ENCODE measurements at places on chromosomes 2 and 18.

GRCh38 chr2:85659324-85659981, 8.5 kb downstream of the SFTPB start:
- no peak for DNase-seq

DNA sequence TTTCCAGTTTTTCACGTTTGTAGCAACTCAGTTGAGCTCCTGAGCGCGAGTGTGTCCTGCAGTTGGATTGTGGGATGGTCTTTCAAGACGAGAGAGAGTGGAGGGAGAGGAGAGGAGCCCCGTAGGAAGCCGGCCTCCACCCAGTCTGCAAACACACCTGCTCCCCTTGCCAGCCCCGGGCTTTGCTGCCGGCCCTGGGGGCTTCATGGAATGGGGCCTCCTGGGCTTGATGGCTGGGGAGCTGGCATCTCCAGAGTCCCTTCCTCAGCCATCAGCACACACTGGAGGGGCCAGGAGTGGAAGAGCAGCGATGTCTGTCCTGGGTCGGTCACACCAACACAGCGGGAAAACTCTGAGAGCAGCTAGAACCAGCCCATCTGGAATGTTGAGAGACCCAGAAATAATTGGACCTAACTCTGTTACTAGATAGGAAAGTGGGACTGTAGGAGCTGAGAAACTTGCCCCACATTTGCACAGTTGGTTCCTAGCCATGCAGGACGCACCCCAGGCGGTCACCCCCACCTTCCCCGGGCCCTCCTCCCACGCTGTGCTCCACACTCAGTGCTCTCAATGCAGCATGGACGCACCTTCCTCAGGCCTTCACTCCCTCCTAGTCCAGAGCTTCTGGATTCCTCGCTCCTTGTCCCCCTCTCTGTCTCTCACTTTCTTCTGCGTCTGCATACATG, 69.6 kb downstream of the PTGR3 start:
- no peak for DNase-seq

DNA sequence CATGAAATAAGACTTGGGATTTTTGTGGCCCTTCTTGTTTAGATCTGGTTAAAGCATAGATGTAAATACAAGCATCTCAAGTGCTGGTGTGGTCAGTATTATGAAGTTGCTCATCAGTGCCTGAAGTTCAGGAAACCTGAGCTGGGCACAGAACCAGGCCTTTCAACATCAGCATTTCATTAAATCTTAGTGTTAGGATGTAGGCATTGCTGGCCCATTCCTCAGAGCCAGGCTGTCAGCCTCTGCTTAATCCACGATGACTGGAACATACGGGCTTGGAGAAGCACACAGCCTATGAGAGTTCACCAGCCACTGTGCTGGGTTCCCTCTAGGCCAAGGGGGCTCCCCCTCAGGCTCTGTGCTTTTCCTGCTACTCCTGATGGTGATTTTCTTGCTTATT, 270.2 kb downstream of the EN1 start:
- DNase-seq, result no peak

DNA sequence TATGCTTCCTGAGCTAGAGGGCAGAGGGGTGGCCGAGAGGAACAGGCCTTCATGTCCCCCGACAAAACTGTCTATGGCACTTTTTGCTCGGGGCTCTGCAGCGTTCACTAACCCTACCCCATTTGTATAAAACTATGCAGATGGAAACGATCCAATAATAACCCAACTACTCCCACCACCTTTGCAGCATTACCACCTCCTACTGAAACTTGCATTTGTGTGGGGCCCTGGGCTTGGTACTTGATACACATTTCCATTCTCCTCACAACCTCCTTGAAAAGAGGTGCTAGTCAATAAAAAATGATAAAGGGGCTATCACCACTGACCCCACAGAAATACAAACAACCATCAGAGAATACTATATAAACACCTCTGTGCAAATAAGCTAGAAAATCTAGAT, 63.5 kb upstream of the FOSL2 start:
- no peak for DNase-seq

DNA sequence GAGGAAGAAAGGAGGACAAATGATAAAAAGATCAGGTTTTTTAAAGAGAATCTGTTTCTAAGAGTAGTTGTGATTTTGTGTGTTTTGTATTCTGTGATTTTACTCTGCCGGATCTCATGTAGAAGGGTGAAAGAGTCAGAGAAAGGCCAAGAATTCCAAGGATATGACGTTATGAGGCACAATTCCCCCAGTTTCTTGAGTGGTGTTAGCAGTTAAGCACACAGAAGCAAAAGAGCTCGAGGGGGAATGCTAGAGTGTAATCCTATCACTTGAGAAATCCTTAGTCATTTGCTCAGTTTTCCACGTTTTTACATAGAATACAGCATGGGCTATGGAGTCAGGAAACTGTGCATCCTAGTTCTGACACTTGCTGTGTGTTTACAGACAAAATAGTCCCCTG, 34.8 kb downstream of the METTL4 start:
- no peak for DNase-seq

GRCh38 chr2:207048416-207048815, 109.1 kb downstream of the CPO start:
- DNase-seq, result no peak

- no peak for DNase-seq
Measured at GRCh38 chr18:31875301-31875700, 67.6 kb downstream of the TRAPPC8 start.

DNA sequence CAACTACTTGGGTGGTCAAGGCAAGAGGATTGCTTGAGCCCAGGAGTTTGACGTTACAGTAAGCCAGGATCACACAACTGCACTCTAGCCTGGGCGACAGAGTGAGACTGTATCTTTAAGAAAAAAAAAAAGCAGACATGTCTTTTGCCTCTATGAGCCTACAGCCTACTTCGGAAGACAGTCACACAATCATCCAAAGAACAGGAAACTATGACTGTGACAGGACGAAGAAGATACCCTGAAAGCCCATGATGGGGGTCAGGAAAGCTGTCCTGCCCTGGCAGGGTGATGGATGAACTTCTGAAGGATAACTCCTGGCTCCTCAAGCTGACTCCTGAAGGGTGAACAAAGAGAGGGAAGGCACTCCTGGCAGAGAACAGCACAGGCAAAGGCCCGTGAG, 251.7 kb upstream of the SIX2 start:
- no peak for DNase-seq

DNA sequence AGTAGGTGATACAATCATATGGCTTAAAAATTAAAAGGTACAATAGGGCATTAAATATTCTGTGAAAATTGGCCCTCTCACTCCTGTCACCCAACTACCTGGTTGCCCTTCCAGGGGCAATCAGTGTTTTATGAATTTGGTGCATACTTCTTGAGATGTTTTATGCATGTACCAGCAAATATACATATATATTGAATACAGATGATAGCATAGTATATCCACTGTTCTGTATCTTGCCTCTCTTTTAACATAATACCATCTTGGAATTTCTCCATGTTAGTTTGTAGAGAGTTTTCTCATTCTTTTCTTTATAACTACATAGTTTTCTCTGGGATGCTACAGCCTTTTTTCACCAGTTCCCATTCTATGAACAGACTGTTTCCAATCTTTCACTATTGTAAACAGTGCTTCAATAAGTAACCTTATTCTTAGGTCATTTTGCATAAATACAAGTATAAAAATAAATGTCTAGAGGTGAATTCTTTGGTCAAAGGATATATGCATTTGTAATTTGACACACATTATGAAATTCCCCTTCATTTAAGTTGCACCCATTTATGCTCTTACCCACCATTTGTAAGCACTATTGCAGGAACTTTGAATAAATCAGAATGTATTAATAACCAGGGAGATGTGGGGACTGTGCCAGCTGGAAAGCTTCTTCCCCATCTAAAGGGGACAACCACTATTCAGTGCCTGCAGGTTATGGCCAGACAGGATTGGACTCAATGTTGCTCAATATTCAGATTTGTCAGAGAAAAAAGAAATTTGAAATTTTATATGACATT, 225.4 kb downstream of the STK39 start:
- DNase-seq, result no peak

DNA sequence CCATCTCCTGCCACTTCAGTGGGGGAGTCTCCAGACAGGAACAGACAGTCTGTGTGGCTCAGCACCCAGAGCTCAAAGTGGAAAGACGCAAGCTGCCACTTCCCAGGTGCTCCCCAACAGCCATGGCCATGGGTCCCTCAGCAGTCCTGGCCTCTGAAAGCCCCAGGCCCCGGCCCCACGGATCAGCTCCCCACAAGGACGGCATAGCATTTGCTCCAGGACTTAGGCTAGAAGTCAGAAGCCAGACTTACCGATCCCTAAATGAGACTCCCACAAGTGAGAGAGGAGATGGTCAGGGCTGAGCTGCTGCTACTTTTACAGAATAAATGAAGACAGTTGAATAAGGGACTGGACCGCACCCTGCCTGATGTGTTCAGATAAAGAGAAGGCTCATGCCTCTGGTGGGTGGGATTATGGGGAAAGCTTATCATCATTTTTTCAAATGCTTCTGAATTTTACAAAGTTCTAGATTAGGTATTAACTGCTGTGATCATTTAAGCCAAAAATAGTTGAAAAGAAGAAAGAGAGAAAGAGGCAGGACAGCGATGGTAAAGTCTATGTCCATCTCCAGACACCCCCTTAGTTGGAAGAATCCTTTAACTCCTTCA, 50.5 kb downstream of the ADD2 start:
- no peak for DNase-seq

GRCh38 chr2:176140513-176141317, 10.6 kb upstream of the HOXD4 start:
- peak; percentile 38 for DNase-seq

GRCh38 chr18:25873833-25874232, 216.6 kb downstream of the SS18 start:
- no peak for DNase-seq

- DNase-seq, result no peak
Measured at GRCh38 chr2:42917425-42917927, 125.1 kb upstream of the HAAO start.

DNA sequence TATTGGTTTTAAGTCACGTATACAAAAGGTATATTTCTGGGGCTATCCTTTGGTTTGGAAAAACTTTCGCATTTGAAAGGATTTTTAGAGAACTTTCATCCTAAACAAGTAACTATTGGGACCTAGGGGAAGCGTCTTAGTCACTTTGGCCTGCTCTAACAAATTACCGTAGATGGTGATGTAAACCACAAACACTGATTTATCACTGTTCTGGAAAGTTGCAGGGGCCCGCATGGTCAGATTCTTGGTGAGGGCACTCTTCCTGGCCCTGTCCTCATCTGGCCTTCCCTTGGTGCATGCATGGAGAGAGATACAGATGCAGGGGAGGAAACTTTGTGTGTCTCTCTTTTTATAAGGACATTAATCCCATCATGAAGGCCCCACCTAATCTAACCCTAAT, 49.1 kb upstream of the ANKRD62 start:
- DNase-seq, result no peak

GRCh38 chr18:58669731-58670378, 1.4 kb upstream of the MALT1 start:
- no peak for DNase-seq

- DNase-seq, result no peak
Measured at GRCh38 chr18:45637546-45638327, 22.5 kb downstream of the SLC14A2 start.

GRCh38 chr2:218015586-218016521, 13.1 kb upstream of the TNS1 start:
- DNase-seq, result no peak

DNA sequence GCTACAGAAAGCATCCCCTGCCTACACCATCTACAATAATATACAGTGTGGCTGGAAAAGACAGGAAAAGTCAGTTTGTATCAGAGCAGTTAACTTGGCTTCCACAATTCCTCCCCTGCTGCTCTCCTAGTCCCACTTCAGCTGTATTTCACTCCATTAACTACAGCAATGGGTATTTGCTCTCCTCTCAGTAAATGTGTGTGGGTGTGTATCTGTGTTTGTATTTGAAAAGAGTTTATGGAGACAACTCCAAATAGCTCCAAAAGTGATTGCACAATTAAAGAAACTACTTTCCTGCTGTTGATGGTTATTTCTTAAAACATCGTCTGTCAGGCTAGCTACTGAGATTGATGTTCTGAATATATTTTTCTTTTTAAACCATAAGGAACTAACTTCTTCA, 333.7 kb upstream of the FIGN start:
- no peak for DNase-seq

DNA sequence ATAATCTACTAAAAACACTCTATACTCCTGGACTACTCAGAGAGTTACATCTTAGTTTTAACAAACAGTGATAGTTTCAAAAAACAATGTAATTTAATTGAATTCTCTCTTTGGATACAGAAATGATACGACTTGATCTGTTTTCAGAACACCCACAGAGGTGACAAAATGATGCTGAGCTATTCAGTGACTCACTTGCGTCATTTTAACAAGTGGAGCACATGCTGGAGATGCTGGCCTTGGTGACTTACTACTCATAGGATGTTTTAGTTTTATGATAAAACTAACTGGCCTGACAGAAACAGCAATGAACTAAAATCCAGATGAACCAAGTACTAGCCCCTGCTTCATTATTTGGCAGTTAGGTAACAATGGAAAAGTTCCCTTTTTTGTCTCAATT, 101.3 kb upstream of the ITGB6 start:
- DNase-seq, result no peak

DNA sequence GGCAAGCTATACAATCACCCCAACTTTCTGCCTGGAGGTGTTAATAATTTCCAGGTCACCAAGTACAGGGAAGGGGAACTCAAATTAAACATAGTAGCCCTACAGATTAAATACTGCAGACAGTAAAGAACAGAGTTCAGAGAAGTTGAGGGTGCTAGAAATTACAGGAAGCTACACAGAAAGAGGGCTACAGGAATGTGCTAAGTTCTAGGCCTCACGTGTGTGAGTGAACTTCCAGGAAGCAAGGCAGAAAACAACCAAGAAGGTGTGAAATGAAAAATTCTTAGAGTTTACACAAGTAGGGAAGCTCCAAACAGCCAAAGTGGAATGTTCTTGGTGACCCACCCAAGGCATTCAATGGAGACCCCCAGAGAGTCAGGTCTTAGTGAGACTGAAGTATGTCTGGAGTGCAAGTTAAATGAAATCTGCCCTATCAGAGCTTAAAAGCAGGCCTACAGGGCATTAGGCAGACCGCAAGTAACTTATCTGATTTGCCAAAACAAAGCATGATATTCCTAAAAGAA, 58.1 kb upstream of the RNU4ATAC start:
- DNase-seq, result no peak

GRCh38 chr2:187459256-187459655, 11.2 kb upstream of the CALCRL start:
- no peak for DNase-seq

DNA sequence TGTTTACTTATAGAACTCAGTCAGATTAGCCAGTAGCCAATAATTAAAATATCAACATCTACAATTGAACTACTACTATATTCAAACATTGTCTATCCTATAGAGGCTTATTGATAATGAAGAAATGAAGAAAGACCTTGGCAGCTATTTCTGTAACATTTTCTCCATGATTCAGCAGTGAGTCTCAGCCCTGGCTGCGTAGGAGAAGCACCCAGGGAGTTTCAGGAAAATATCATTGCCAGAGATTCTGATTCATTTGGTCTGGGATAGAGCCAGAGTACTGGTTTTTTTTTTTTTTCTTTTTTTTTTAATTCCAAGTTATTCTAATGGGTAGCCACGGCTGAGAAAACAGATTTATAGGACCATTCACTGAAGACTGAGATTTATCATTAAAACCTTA, 404.8 kb downstream of the TXNL1 start:
- no peak for DNase-seq

- DNase-seq, result no peak
Measured at GRCh38 chr2:42118754-42119569, 50.2 kb upstream of the EML4 start.
